ENCODE measurements at places on chromosomes 1 and 21.

GRCh38 chr1:40257313-40257687 lies 736 bp upstream of the ZMPSTE24 start:
- no peak for DNase-seq

DNA sequence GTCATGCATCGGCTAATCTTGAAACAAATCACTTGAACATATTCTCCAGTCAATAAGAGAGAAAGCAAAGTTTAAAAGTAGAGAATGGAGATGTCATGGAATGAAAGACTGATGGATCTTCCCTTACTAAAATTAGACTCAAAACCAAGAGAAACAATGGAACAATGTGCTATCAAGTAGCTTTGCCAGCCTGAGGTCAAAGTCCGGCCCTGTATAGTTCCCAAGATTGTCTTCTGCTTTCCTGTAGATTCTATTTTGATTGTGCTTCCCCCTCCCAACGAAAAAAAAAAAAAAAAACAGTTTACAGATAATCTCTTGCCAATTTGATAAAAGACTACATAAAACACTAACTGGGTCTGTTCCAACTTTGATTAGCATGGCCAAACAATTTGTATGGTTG lies 40.8 kb upstream of the KIRREL1 start:
- DNase-seq: no peak

GRCh38 chr1:192159014-192159413 lies 752 bp downstream of the RGS18 start:
- no peak for DNase-seq

DNA sequence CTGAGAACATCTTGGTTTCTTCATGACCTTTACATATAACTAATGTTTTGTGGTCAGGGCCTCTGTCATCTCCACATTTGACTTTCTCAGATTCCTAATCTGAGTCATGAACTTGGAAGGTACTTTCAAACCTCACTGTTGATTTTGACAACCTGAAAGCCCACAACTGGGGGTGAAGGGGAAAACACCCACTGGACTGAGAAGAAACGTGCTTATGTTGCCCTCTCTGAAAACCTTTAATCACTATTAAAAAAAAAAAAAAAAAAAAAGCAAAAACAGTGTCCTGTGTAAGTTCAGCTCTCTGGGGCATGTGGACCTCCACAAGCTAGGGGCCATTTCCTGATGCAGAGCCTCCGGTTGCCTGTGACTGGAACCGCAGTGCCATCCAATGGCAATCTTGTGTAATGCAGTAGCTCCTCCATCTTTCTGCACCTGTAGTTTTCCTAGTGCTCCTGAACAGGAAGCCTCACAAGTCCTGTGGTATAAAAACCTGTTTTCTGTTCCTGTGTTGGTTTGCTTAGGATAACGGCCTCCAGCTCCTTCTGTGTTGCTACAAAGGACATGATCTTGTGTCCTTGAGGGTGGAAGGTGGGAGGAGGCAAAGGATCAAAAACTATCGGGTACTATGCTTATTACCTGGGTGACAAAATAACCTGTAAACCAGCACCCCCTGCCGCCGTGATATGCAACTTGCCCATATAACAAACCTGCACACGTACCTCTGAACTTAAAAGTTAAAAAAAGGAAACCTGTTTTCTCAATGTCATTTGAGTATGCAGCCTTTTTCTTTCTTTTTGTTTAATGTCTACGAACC lies 124.5 kb downstream of the ZNF648 start:
- no peak for DNase-seq

GRCh38 chr1:20112279-20113000 lies 6.9 kb downstream of the PLA2G2D start:
- DNase-seq: no peak

GRCh38 chr1:228164561-228165371 lies 838 bp upstream of the IBA57 start:
- DNase-seq: no peak

GRCh38 chr1:237386362-237387143 lies 344.6 kb downstream of the RYR2 start:
- no peak for DNase-seq

- no peak for DNase-seq
These were observed 55.9 kb upstream of the SPOCD1 start for GRCh38 chr1:31871703-31872102.

- no peak for DNase-seq
These were observed 155.2 kb downstream of the PEX14 start for GRCh38 chr1:10629816-10630571.

DNA sequence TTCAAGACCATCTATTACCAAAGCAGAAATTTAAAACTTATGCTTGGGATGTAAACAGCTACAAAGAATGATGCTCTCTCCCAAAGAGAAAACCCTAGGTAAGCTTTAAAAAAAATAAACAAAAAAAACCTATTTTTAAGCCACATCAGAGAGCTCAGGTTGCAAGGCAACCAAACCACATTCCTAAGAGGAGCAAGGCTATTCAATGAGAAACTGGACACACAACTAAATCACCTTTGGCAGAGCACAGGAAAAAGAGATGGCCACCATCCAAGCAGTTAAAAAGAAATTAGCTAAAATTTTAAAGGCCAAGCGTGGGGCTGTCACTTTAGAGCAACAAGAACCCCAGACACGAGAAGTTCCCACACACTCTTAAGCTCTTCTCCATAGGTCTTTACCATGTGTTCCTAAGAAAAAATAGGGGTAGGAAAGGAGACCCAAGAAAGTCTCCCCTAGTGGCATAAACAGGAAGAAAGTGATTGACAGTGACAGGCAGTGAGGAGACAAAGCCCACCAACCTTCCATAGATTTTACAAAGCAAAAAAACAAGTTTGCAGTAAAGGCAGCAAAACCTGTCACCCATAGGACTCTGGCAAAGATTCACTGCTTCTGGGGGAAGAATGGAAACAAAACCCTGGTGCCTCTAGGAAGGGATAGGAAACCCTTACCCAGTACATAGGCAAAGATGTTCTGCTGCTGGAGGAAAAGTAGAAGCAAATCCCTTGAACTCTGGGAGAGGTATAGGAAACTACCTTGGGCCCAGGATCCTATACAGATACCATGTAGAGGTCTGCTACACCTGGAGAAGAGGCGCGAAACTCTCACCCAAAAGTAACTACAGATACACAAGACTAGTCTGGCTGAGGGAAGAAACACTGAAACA lies 68.5 kb downstream of the FOXJ3 start:
- DNase-seq: no peak

- DNase-seq: no peak
These were observed 183.6 kb downstream of the APP start for GRCh38 chr21:25986928-25987327.

DNA sequence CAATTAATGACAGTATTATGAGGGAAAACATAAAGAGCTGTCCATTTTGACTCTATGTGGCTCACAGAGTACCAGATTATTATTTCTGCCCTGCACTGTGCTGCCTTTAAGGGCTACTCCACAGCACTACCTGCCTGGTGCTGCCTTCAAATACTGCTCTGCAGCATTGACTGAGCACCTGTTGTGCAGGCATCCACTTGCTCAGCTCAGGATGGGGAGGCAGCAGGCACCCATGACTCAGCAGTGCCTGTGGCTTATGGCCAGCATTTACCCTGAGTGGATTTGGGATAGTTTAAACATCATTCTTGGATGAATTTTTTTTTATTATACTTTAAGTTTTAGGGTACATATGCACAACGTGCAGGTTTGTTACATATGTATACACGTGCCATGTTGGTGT lies 953 bp upstream of the KPRP start:
- DNase-seq: no peak

DNA sequence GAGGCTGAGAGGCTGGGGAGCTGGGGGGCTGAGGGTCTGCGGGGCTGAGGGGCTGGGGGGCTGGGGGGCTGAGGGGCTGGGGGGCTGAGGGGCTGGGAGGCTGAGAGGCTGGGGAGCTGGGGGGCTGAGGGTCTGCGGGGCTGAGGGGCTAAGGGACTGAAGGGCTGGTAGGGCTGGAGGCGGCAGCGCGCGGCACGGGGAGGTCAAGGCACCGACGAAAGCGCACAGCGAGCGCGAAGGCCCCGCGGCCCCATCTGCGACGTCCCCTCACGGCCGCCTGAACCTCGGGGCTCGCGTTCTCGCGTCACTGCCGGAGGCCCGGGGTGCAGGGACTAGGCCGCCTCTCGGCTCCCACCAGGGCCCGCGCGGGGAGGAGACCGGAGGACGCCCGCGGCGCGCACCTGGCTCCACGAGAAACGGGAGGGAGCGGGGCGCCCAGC lies 356 bp downstream of the INTS11 start:
- DNase-seq: no peak

- DNase-seq: peak; percentile 5
These were observed 83.5 kb downstream of the SYF2 start for GRCh38 chr1:25148673-25149300.

- DNase-seq: no peak
These were observed 197.7 kb upstream of the EDN2 start for GRCh38 chr1:41682149-41682548.

DNA sequence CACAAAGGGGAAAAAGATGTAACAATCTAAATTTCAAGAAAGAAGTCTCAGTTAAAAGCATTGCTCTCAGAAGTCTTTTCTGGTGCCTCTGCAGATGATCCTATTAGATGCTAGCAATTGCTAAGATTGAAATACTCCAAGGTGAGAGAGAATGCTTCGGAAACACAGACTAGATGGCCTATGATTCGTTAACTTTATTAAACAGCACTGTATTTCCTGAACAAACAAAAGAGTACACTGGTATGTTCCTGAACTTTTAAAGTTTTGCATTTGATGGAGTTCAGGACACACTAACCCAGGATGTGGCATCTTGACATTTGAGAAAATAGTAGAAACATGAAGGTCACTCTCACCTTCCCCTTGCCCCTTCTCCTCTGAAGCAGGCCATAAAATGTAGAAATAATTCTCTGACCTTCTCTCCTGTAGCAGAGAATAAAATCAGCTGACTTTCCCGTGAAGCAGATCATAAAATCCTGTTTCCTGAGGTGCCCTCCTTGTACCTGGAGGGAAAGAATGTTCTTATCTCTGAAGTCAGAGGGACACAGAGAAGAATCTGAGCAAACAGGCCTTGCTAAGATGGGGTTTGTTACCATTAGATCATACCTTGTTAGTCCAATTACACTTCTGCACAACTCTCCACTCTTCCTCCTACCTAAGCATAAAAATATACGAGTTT lies 142.9 kb upstream of the USP25 start:
- DNase-seq: no peak

- DNase-seq: no peak
These were observed 4.2 kb upstream of the C1orf174 start for GRCh38 chr1:3904006-3904842.

- DNase-seq: no peak
These were observed 10.2 kb upstream of the RUNX3 start for GRCh38 chr1:24940231-24940630.

GRCh38 chr1:47913225-47913823 lies 83.9 kb downstream of the TRABD2B start:
- DNase-seq: no peak

GRCh38 chr1:230536641-230537155 lies 105.6 kb upstream of the COG2 start:
- no peak for DNase-seq

GRCh38 chr1:214075999-214076707 lies 88.4 kb downstream of the PROX1 start:
- DNase-seq: no peak

- DNase-seq: no peak
These were observed 89.4 kb downstream of the PAPPA2 start for GRCh38 chr1:176552217-176552991.

Data from stimulated activated CD8-positive, alpha-beta memory T cell treated with anti-CD3 and anti-CD28 coated beads, Interleukin-12 subunit alpha, Interleukin-12 subunit beta, amount 100 ng/mL, for 1 hour (primary cell).